ENCODE measurements at places on chromosomes 11 and 22.
A peak's percentile ranks its signal among the peaks of the same experiment; 100 is the strongest.

DNA sequence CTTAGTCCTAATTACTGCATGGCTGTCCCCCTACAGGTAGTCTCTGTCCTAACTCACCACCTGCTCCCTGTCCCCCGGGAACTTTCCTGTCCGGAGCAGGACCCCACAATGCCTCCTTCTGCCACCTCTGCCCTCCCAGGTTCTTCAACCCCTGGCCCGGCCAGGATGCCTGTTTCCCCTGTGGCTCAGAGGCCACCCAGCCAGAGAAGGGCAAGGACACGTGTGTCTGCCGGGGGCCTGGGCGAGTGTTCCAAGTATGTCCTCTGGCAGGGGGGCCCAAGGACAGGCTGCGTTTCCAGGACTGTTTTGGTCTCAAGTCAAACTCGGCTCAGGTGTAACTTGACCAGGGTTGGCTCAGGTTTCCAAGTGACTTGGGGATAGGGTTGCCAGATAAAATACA, 63.8 kb downstream of the BTG4 start:
- DNase-seq = no peak

DNA sequence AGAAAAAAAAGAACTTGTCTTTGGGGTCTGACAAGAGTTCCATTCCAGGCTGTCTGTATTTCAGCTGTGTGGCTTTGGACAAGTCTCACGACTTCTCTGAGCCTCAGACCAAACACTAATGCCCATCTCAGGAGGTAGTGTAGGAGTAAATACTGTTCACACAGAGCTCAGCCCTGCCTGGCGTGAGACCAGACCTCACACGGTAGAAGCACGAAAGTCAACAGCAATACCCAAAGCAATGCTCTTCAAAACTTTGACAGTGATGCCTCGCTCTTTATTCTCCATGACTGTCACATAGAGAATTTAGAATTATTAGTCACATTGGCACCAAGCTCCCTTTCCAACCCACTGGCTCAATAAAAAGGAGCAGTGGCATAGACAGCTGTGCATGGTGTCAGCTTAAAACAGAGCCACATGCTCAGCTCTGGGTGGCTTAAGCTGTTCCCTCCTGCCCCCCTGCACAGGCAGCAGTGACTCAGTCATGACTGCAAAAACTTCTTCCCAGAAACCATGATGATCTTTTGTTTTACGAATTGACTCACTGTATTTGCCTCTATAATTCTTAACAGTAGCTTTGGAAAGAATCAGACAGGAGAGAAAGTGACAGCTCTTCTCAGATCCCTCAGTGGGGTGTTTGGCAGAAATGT, 74.0 kb upstream of the PHF21B start:
- no peak for DNase-seq

- DNase-seq = no peak
Measured at GRCh38 chr11:126567419-126567818, 211.9 kb downstream of the ST3GAL4 start.

DNA sequence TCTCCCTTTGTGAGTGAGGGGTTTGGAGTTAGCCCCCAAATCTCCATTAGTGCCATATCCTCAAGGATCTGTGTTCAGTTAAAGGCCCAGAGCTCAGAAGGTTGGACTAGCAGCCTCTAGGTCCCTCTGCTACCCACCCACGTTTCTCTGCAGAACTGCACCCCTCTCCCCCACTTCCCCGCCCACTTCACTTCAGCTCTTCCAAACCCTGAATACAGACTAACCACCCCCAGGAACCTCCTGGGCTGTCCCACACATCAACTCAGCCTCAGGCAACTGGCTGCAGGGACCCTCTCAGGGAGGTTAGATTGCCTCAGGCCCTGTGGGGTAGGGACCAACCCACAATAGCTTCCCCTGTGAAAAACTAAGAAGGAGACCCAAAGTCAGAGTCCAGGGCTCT, 840 bp downstream of the VPREB3 start:
- no peak for DNase-seq

DNA sequence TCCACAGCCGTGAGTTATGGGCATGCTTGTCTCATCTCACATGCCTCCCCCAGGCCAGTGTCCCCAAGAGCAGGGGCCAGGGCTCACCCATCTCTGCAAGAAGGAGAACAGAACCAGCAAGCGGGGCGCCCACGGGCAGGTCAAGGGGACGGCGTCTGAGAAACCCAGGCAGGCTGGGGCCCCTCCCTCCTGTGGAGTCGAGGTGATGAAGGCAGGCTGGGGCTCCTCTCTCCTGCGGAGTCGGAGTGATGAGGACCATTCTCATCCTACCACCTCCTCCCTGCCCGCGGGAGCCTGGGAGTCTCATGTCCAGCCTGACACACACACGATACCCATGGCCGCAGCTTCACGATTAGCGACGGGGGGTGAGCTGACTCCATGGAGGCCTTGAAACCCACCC, 141.9 kb downstream of the CTTN start:
- DNase-seq = peak; percentile 74

GRCh38 chr11:76453248-76453647, 8.4 kb downstream of the EMSY start:
- no peak for DNase-seq

- DNase-seq = no peak
Measured at GRCh38 chr22:30340911-30341685, 14.4 kb upstream of the TBC1D10A start.

All from posterior vena cava (tissue), 2 donors.